ENCODE measurements at places on chromosomes 3 and 15.

GRCh38 chr15:85910834-85911233 is 116.1 kb upstream of the KLHL25 start:
- DNase-seq, result no peak

GRCh38 chr3:66555214-66555844 is 54.5 kb upstream of the LRIG1 start:
- DNase-seq, result no peak

DNA sequence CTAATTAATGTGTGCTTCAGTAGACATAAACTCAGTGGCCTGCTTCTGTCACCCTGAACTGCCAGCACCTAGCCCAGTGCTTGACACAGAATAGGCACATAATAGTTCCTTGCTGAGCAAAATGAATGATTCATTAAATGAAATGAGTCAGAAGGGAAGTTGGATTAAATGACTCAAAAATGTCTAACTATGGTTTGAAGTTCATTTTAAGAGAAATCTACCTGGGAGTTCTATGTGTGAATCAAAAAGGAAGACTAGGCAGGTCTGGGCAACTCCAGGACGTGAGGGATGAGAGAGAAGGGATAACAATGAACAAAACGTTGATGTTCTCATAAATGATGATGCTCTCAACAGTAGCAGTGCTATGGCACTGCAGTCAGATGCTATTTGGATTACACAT is 175.0 kb downstream of the CFAP20DC start:
- no peak for DNase-seq

GRCh38 chr15:61820951-61821350 is 239.3 kb downstream of the VPS13C start:
- DNase-seq, result no peak

DNA sequence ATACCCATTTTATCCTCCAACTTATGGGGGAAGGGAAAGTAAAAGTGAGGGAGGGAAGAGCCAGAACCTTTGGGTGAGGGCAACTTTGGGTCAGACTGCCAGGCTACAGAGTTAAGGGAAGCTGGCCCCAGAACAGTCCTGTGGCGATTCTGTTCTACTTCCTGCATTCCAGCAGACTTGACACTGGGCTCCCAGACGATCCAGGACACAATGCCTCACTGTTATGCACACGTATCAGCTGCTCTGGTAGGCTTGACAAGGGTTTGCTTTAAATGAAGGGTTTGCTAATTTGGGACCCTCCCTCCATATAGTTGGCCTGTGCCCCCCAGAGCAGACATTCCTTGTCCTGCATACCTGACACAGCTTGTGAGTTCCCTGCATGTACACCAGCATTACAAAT is 10.7 kb downstream of the GORASP1 start:
- DNase-seq, result no peak

DNA sequence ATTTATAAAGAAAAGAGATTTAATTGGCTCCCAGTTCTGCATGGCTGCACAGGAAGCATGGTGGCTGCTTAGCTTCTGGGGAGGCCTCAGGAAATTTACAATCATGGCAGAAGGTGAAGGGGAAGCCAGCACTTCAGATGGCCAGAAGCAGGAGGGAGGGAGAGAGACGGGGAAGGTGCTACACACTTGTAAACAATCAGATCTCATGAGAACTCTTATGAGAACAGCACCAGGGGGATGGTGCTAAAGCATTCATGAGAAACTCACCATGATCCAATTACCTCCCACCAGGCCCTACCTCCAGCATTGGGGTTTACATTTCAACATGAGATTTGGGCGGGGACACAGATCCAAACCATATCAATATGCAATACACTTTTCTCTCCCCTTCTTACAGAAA is 73.7 kb downstream of the ECT2 start:
- DNase-seq, result no peak

- no peak for DNase-seq
Observed at GRCh38 chr3:43080726-43081568, 24.9 kb downstream of the POMGNT2 start.

DNA sequence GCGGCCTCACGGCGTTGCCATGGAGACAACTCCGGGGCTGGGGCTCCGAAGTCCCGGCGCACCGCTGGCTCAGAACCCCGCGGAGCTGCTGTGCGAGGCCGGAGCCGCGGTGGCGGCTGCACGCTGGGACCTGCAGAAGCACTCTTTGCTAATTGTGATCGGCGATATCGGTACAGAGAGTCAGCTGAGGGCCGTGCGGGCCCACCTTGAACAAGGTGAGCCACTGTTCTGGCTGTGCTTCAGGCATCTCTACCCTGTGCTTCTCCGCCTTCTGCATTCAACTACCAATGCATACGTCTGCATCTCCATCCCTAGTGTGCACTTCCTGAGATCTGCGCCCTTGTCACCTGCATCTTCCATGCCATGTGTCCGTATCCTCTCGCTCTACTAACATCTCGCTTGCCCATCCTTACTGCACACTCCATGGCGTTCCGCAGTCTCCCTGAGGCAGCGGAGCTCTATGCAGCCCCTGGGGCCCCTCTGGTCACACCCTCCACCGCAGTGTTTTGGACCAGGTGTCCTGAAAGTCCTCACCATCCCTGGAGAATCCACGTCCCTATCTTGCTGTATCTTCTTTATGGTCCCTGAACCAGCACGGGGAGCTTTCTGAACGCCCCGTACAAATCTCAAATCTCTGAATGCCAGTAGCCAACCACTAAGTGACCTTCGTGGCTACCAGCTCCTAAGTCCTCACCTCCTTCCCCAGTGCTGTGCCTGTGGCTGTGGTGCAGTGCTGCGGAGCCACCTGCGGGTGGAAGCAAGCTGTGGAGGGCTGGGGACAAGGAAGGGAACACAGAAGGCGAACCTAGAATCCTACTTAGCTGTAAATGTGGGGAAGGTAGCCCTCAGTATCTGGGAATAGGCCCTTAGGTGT is 6.2 kb upstream of the MAP1A start:
- DNase-seq, result peak; percentile 75

DNA sequence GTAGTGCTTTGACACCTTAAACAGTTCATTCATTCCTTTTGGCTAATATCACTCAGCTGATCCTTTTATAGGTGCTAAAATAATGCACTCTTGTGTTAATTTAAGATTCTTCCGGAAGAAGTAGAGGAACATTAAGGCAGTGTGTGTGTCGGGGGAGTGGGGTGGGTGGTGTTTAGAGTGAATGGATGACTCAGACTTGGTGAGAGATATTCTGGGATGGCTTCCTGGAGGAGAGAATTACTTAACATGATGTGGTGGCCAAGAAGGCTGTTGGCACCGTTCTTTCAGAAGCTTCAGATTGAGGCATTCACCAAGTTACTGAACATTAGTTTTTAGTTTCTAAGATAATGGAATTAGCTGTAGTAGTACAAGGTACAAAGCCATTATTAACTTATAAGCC is 125.6 kb upstream of the ROPN1 start:
- DNase-seq, result peak; percentile 26

DNA sequence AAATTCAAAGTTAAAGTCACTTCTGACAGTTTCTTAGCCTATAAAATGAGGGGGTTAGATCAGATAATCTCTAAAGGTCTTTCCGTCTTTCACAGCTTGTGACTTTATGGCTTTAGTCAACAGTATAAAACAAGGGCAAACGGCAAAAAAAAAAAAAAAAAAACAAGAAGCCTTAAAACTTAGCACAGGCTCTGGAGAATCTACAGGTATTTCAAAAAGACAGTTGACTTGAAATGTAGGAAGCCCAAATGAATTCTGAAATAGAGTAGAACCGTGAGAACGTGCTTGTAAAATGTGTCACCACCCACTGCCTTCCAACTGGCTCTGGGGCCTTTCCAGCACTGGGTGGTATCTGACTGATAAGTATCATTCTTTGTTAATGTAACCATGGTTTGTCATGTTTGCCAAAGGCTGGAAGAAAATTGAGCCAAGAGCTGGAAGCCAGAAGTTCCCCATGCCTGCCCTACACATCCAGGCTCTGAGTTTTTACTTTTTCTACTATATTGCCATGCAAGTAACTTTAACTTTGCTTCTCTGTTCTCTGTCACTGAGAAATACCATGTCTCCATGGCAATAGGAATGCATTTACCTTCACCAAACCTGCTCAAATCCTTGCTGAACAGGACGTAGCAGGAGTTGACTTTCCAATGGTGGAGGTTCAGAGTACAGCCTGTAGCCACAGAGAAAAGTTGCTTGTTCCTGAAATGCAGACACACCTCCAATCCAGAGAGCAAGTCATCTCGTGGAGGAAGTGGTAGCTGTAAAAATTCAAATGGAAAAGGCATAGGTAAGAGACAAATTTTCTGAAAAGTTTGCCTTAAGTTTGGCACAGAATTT is 35.8 kb upstream of the THSD4 start:
- DNase-seq, result no peak

- no peak for DNase-seq
Observed at GRCh38 chr3:17187589-17188184, 302.9 kb downstream of the PLCL2 start.

Data from caudate nucleus (tissue), 63 donors.